ENCODE measurements at places on chromosomes 1 and 21. TPM values are rescaled to one million over a fixed set of nuclear protein-coding genes. Genes with fewer than 3 reads are reported as not detected.

Gene MED8
- total RNA-seq = 52.7 TPM

Gene TTC22
- 0.63 TPM for total RNA-seq

Gene CCDC190
- total RNA-seq = not detected

Gene FBLIM1
- 731 TPM for total RNA-seq

Gene BATF3
- 26.6 TPM for total RNA-seq

Gene ATAD3A
- 17.6 TPM for total RNA-seq

Gene KNCN
- not detected for total RNA-seq

Gene CD244
- 0.78 TPM for total RNA-seq

Gene FMO5
- 1.9 TPM for total RNA-seq

Gene ERRFI1
- 101 TPM for total RNA-seq

Gene TLCD4
- total RNA-seq = 9.9 TPM

DNA sequence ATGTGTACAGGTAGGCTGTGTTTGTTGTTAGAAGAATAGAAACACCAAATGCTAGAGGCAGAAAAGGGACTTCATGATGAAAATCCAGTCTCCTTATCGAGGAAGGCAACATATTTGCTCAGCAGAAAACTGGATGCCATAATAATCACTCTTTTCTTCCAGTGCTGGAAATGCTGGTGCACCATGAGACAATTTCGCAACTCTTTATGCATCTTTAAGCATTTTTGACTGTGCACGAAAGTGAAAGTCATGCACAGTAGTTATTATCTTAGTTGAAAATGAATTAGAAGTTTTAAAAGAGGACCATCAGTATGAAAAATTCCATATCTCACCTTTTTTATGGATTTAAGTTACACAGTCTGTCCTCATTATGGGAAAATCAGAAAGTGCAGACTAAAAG is 29.1 kb downstream of the SMYD2 start:
- no peak for DNase-seq

DNA sequence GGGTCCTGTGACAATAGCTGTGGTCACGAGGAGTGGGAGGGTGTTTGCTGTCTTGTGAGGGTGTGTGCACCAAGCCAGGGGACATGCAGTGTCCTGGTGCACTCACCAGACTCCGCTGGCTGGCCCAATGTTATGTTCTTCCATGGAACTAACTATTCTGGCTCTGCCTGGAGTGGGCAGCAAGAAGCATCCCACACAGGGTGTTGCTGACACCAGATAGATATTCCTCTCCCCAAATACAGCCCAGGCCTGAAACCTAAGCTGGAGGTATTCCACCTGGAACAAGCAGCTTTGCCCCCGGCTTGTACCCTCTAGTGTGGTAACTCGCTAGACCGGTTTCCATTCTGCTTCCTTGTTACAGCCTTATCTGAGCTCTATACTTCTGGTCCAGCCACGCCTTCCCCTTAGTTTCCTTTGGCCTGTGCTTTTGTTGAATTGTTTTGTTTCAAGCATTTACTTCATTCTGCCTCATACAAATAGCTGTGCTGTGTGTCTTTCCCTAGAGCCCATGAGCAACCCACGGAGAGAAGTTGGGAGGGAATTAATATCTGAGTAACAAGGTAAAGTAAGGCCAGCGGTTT is 14.7 kb upstream of the LY9 start:
- no peak for DNase-seq

- DNase-seq = no peak
Observed at GRCh38 chr1:38208716-38209632, 162.4 kb upstream of the POU3F1 start.

GRCh38 chr1:116708255-116708900 is 40.8 kb upstream of the IGSF3 start:
- DNase-seq = no peak

- DNase-seq = no peak
Observed at GRCh38 chr1:162230096-162230495, 146.6 kb downstream of the SPATA46 start.

GRCh38 chr1:33864460-33865389 is 846 bp downstream of the HMGB4 start:
- DNase-seq = no peak

DNA sequence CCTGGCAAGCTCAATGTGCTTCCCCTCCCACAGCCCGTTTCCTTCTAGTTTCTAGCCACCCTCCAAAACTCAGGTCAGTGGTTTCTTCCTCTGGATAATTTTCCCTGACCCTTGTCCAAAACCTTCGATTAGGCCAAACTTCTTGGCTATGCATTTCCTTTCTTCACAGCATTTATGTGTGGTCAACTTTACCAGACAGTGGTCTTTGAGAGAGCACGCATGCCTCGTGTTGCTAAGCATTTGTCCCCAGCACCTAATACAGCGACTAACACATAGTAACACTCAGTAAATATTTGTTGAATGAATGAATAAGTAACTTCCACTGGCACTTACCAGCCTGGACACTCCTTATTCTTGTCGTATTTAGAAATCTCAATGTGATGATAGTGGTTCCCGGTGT is 610.7 kb downstream of the PLPP3 start:
- no peak for DNase-seq

GRCh38 chr1:175482071-175482451 is 261.3 kb downstream of the TNR start:
- DNase-seq = no peak

DNA sequence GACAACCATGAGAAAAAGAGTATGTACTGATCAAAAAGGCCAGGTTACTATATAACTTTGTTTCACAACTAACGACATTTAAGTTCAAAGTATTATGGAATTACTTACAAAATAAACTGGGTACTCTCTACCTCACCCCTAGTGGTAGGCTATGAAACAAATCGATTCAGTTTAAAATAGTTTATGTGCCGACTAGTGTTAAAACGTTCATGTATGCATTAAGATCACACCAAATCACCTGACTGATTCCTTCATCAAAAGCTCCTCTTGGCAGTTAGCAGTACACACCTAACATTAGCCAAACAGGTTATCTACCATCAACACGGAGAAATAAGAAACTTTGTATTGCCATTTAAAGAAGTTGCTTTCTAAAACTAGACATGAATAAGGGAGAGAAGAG is 137.1 kb downstream of the AKT3 start:
- DNase-seq = no peak

GRCh38 chr1:3677484-3677883 is 25.2 kb downstream of the TP73 start:
- DNase-seq = no peak

GRCh38 chr1:202122639-202123335 is at the start of gene GPR37L1:
TSS of gene GPR37L1 (plus strand) at chr1:202122917. CDS start at chr1:202122964, 47 bp downstream.
- DNase-seq = no peak

GRCh38 chr1:151277249-151277648 is 4.8 kb upstream of the ZNF687 start:
- DNase-seq = no peak

- no peak for DNase-seq
Observed at GRCh38 chr1:207999972-208000371, 89.0 kb upstream of the CD34 start.

DNA sequence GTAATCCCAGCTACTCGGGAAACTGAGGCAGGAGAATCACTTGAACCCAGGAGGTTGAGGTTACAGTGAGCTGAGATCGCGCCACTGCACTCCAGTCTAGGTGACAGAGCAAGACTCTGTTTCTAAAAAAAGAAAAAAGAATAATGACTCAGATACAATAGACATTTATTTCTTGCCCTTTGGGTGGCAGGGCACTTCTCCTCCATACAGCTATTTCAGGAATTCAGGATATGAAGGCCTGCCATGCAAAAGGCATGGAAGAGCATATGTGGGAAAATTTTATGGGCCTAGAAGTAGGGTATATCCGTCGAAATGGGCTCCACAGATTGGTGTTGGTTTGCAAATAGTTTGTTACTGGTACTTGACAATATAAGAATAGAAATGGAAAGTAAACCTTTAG is 20.2 kb upstream of the POGZ start:
- DNase-seq = no peak

GRCh38 chr1:155277070-155277901 is at the start of gene HCN3:
TSS of gene HCN3 (plus strand) at chr1:155277463. CDS start at chr1:155277591, 128 bp downstream.
- DNase-seq = peak; percentile 89

GRCh38 chr1:159826441-159827101 is at the start of gene SLAMF8:
TSS of gene SLAMF8 (plus strand) at chr1:159826873. CDS start at chr1:159826899, 26 bp downstream.
- DNase-seq = no peak

DNA sequence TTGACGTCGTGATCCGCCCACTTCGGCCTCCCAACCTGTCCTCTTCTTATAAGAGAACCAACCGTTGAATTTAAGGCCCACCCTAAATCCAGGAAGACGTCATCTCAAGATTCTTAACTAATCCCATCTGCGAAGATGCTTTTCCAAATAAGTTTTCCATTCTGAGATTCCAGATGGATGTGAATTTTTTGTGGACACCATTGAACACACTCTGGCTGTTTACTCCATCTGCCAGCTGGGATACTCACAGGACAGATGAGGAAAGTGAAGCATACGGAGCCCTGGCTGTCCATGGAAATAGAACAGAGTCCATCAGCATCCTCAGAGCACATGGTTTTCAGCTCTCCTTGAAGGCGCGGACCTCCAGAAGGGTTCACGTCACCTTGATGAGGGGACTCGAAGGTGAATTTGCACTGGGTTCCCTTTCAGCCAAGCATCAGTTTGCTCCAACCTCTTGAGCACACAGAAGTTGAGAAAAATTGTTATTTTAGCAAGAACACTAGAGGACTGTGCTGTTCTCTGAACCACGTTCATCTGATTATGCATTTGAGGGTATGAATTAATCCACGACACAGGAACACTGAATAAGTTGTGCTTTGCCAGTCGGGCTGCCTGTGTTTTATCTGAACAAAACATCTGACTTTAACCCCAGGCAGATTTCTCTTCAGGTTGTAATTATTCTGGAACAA is 68.6 kb downstream of the KAZN start:
- DNase-seq = no peak

DNA sequence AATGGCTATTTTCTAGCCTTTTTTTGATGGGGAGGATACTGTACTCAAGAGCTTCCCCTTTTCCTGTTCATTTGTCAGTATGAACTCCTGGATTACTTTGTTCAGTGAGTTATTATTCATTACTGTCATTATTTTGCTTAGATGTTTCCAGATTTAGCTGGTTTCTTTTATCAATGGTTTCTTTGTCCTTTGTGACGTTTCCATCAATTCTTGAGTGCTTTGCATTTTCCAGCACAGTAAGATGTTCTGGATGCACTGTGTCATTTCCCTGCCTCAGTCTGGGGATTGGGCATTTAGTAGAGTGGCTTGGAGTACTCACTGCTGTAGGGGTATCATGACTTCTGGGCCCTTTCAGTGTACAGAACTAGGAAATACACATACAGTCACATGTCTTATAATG is 34.2 kb downstream of the MRPS6 start:
- no peak for DNase-seq

- DNase-seq = no peak
Observed at GRCh38 chr1:43582162-43582566, 51.5 kb downstream of the PTPRF start.

- DNase-seq = no peak
Observed at GRCh38 chr1:198265073-198265661, 108.4 kb downstream of the NEK7 start.

GRCh38 chr1:171254859-171255258 is 6.6 kb downstream of the FMO1 start:
- DNase-seq = no peak

DNA sequence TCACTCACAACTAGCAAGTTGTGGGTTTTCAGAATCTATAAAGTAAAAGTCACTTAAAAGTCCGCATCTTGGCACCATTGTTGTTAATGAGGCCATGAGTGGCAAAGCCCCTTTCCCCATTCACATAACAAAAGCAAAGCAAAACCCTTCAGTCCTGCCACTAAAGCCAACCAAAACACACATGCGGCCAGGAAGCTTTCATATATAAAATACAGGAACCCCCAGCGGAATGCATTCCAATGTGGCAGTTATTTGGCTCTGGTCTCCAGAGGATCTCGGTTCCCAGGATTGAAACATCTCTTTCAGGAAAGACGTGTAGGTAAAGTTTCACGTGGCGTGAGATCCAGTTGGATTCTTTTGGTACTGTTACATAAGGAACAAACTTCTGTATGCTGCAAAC is 2.5 kb upstream of the LBR start:
- DNase-seq = no peak

DNA sequence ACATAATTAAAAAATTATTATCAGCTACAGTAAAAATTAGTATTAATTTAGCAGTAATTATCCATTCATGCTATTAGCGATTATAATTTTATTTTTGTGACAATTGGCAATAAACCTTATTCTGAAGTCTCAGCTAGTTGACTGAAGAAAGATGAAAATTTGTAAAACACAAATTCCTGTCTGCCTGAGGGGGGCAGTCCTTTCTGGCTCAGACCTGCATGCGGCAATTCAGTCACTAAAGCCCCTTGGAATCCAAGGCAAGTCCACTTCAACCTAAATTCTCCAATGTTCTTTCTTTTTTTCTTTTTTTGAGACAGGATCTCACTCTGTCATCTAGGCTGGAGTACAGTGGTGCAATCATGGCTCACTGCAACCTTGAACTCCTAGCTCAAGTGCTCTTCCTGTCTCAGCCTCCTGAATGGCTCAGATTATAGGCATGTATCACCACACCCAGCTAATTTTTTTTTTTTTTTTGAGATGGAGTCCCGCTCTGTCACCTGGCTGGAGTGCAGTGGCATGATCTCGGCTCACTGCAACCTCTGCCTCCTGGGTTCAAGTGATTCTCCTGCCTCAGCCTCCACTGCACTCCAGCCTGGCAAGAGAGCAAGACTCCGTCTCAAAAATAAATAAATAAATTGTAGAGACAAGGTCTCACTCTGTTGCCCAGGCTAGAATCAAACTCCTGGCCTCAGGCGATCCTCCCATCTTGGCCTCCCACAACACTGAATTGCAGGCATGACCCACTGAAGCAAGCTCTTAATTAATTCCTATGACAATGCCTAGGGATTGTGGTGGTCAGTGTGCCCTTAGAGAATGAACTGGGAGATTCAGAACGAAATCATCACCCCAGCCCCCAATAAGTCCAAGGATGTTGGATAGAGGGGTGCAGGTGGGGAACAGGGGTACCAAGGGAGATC is 24.2 kb upstream of the ITPKB start:
- no peak for DNase-seq

GRCh38 chr1:156725683-156726280 is 2.5 kb upstream of the METTL25B start:
- no peak for DNase-seq

DNA sequence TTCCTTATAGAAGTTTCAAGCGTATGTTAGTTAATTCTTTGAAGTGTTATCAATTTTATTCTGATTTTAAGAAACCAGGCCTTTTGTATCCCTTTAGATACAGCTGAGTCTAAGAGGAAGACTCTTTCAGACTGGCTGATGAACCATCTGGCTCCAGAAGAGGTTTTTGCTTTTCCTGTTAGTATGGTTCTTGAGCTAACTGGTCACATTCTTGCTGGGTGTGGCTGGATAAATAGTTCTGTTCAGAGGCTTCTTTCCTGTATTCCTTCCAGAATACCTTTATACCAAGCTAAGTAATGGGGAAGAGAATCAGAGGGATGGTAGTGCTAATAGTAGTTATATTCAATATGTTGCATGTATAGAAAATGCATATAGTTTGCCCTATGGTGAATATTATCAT is 12.4 kb downstream of the HS2ST1 start:
- no peak for DNase-seq

GRCh38 chr1:109625601-109626560 is 6.2 kb downstream of the AMPD2 start:
- no peak for DNase-seq

DNA sequence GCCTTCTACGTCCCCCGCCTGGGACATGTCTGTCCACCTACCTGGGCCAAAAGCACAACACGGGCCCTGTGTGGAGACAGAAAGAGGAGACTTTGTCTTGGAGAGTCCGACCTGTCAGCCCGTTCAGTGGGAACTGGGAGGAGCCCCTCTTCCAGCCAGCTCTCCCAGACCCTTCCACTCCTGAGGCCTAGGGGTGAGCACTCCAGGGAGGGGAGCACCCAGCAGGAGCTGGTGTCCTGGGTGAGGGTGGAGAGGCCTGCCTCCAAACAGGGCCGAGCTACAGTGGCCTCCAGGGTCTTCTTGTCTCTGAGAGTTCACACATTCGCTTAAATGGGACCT is 546 bp downstream of the SPOCD1 start:
- DNase-seq = no peak
